ENCODE measurements at places on chromosomes 2 and 18.

GRCh38 chr2:85063981-85064599 lies 69.1 kb upstream of the TCF7L1 start:
- DNase-seq = no peak

DNA sequence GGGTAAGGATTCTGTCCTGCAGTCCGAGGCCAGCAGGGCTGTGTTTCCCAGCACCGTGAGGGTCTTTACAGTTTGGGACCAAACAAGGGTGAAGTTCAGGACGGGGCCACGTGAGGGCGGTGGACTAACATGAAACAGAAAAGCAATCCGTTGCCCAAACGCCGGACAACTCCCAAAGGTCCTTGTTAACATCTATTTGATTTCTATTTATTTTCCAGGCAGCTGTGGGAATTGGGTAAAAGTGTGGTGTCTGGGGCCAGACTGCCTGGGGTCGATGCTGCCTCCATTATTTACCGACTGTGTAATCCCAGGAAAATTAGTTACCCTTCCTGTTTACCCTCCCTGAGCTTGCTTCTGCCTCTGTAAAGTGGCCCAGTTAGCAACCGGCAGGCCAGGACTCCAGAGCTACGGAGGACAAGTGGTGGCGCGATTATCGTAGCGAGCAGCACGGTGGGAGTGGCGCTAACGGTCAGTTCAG lies 66.3 kb upstream of the TCF7L1 start:
- DNase-seq = peak; percentile 48

DNA sequence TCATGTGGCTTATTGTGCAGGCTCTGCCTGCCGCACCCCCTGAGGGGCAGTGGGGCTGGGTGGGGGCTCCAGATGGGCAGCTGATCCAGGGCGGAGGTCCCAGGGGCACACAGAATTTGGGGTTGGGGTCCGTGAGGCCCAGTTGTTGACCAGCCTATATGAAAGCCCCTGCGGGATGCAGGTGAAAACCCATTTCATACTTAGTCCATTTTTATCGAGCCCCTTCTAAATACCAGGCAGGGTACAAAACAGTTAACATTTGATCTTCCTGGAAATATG lies 30.6 kb downstream of the MYO7B start:
- DNase-seq = no peak

GRCh38 chr2:181836583-181836982 lies 54.9 kb upstream of the ITPRID2 start:
- DNase-seq = no peak

DNA sequence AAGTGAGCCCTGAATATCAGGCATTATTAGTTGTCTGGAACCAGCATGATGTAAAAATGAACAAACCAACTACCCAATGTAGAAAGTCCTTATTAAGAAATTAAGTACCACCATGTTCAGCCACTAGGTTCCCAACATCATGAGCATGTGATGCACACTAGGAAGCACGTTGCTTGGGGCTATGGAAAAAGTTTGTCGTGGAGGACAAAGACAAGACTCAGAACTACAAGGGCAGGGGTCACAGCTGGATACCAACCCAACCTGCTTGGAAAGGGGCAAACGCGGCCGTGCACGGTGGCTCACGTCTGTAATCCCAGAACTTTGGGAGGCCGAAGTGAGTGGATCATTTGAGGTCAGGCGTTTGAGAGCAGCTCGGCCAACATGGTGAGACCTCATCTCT lies 64.0 kb downstream of the ADNP2 start:
- no peak for DNase-seq

GRCh38 chr18:72542342-72542741 lies 1.8 kb downstream of the CBLN2 start:
- no peak for DNase-seq

DNA sequence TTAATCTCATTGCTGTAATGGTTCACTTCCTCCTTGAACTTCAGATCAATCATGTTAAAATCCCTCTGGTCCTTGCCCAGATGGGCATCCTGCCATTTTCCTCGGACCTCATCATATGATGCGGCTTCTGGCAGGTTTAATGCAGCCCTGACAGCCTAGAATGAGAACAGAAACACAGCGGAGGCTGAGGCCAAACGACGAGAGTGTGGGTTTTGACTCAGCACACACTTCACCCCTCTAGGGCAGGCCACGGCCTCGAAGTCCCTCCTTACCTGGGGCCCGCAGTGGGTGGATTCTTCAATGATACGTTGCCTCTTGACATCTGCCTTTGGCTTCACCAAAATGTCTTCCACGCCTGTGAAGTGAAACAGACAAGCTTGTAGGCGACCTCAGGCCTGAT lies 56.8 kb downstream of the POLR1A start:
- no peak for DNase-seq

DNA sequence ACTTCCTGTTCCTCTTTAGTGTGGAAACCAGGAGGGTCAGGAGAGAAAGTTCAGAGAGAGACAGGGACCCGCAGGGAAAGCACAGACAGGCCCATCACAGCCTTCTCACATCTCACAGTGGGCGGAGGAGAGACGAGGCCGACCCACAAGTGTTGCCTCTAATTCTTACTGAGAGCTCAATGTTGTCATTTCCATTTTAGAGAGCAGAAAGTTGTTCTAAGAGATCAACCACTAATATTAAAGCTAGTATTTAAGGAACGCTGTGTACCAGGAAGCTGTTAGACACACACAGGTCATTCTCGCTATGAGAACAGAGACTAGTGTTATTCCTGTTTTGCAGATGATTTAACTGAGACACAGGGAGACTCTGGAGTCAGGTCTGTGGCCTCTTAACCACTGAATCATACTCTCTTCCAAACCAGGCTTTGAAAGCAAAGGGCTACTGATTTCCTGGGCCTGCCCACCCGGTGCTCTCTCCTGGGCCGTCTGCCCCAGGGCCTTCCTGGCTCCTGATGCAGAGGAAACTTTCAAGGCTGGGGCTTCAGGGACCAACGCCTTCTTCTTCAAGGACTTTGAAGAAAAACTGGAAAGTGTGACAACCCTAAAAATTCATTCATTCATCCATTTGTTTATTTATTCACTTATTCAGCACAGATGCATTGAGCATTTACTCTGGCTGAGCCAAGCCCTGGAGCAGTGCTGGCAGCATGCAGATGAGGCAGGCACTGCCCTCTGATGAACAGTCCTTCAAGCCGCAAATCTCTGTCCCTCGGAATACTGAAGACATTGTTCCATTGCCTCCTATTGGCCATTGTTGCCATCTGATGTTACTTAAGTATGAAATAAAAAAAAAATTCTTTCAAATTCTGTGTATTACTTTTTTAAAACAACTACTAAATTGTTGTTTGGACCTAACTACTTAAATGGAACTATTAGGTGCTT lies 37.2 kb upstream of the BIN1 start:
- DNase-seq = no peak
